RWPE1 (cell line): ENCODE measurements at places on chromosomes 6 and 20.

GRCh38 chr20:42430598-42430997 lies 759.1 kb downstream of the PTPRT start:
- DNase-seq = no peak

DNA sequence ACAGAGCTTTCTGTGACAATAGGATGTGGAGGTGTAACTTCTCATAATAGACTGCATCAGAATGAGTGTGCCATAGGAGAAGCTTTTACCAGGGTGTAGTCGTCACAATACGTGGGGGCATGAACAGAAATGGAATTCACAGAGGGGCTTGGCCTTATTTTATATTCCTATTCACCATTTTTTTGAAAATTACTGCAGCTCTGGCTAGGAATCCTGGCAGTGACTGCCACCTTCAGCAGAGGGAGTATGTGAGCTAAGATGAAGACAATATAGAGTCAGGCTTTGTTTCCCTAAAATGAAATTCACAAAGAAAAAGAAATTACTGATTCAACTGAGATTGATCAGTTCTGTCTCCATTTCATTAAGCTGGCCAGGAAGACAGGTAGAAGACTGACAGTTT lies 13.9 kb downstream of the TOMM6 start:
- DNase-seq = no peak

- DNase-seq = no peak
Measured at GRCh38 chr6:74976701-74977100, 229.2 kb downstream of the COL12A1 start.

GRCh38 chr6:29734046-29735018 lies 11.1 kb downstream of the HLA-F start:
- DNase-seq = peak; percentile 23

GRCh38 chr20:31713312-31714273 lies 9.1 kb downstream of the BCL2L1 start:
- DNase-seq = peak; percentile 95

DNA sequence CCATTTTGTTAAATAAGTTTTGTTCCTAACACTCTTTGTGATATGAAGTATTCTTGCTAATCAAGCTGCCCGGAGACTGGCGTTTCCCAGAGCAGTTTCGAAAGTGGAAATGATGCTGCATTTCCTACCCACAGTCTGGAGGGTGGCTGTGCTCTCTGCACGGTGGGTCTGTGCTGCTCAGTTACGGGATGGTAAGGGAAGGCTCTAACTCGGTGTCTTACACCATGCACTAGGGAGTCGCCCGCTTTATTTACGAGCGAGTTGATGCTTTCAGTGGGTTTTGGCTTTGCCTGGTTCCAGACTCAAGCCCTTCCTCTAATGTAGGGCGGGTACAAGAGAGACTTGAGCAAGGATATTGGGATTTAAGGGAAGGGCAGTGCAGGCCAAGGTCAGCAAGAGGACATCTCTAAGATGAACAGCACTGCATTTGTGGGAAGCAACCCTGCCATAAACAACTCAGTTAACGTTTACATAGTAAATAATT lies 180.1 kb upstream of the AKAP12 start:
- no peak for DNase-seq

DNA sequence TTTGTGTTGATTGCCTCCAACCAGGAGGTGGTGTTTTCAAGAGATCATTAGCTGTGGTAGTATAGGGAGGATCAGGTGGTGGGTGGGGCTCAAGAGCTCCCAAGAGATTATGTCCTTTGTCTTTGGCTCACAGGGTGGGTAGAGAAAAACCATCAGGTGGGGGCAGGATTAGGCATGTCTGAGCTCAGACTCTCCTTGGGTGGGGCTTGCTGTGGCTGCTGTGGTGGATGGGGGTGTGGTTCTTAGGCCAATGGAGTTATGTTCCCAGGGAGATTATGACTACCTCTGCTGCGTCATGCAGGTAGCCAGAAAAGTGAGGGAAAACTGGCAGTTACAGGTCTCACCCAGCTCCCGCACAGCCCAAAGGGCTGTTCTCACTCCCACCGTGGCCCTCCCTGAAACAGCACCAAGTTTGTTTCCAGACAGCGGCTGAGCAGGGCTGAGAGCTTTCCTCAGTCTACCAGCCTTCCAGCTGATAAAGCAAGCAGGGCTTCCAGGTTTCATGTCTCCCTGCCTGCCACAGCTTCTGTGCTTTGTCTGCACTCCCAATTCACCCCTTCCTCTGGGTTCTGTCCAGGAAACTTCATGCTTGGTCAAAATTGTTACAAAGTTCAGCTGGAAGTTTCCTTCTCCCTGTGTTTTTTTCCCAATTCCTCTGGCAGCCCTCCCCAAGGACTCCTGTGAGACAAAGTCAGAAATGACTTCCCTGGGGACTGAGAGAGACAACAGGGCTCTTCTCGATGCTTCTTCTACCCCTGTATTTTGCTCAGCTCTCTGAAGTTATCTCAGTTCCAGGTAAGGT lies 481.1 kb upstream of the MAN1A1 start:
- peak; percentile 50 for DNase-seq

- DNase-seq = no peak
Measured at GRCh38 chr6:129321303-129321702, 388.7 kb downstream of the ARHGAP18 start.
